Karpas-422 (cell line): ENCODE measurements at places on chromosomes 4 and X.

GRCh38 chrX:64204701-64205440, 637 bp downstream of the AMER1 start:
- DNase-seq, result peak; percentile 50

DNA sequence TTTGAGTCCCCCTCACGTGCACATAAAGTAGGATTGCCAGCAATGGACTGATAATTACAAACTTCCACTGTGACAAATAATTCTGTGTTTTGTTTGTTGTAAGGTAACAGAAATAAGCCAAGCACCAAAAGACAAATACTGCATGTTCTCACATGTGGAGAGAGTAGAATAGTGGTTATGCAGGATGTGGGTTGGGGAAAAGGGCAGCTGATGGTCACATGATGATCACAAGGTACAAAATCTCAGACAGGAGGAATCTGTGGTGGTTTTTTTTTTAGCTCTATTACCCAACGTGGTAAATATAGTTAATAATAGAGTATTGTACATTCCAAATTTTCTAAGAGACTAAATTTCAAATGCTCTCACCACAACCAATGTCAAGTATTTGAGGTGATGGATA, 182.3 kb downstream of the BANK1 start:
- DNase-seq, result no peak

DNA sequence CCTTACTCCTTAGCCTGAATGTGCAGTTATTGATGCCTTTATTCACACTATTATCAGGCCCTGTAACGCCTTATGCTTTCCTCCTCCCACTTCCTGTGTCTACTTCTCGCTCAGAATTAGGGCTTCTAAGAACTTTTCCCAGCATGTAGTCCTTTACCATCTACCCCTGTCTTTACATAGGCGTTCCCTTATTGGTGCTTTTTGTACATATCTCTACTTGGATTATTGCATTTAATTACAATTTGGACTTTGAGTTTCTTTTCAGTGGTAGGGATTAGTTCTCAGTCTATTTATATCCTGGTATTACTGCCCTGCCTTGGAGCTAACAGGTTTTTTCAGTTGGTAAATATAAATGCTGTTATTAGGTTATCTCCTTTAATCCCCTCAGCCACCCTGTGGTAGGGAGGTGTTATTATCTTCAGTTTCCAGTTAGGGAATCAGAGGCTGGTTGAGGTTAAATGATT, 84.0 kb downstream of the RBPJ start:
- DNase-seq, result no peak

GRCh38 chr4:175277816-175278215, 359.7 kb downstream of the ADAM29 start:
- no peak for DNase-seq

DNA sequence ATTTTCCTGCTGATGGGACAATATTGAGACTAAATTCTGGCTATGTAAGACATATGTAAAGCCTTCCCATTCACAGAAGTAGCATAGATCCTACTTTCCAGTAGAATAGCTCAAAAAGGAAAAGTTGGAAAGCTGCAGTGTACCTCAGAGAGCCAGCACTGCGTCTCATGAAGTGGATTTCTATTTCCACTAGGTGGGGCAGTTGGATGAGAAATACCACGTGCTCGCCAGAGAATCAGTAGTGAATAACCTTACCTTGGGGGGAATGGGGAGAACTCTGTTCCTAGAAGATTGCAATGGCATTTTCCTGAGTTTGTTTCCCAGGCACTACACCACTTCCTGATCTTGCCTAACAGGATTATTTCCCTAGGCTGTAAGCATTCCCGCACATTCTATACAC, 907.1 kb downstream of the FSTL5 start:
- DNase-seq, result peak; percentile 71

DNA sequence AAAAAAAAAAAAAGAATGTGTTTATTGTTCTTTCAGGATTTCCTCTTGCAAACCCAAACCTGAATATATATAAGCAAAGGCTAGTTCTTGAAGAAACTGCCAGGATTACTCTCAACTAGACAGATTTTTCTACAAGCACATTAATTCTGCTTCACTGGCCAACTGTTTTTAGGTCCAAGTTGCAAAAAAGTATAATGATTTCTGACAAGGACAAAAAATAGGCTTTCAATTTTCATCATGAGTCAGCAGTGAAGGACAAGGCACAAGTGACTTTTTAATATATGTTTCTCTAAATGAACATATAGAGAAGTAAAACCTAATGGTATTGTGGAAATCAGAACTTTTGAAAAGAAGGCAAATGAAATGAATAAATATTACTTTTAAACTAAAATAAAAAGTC, 73.7 kb downstream of the ELOVL6 start:
- DNase-seq, result no peak

DNA sequence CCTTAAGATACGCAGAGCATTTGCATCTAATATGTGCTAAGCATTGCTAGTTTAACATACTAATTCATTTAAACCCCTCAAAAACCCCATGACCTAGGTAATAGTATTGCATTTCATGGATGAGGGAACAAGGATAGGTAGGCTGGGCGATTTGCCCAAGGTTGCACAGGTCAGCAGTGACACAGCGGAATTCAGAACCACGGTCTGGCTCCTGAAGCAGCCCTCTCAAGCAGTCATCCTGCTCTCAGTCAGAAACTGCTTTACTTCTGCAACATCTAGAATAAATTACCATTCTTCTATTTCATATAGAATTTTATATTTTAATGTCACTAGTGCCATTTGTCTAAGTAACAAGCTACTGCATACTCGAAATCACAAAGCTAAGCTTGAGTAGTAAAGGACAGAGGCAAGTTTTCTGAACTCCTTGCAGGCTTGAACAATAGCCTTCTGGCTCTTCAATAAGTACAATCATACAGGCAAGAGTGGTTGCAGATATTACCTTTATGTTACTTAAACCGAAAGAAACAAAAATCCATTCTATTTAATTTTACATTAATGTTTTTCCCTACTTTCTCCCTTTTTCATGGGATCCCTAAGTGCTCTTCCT, 555 bp upstream of the SPP1 start:
- DNase-seq, result no peak

- no peak for DNase-seq
These were observed 230.2 kb downstream of the CLCN4 start for GRCh38 chrX:10387011-10387410.

DNA sequence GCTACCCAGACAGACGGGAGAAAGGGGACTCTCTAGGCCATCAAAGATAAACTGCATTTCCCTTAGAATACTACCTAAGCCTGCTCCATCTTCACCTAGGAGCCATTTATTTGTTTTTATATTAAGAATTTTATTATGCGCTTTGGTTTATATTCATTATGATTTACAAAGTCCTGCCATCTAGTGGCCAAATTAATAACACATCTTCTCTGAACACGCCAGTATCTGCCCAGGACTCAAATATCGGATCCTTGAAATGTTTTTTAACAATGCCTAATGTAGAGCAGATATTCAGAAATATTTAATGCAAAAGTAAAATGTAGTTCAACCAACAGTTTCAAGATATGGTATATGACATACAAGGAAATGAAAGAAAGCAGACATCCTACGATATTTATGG, 20.8 kb upstream of the PRPS2 start:
- DNase-seq, result peak; percentile 70

DNA sequence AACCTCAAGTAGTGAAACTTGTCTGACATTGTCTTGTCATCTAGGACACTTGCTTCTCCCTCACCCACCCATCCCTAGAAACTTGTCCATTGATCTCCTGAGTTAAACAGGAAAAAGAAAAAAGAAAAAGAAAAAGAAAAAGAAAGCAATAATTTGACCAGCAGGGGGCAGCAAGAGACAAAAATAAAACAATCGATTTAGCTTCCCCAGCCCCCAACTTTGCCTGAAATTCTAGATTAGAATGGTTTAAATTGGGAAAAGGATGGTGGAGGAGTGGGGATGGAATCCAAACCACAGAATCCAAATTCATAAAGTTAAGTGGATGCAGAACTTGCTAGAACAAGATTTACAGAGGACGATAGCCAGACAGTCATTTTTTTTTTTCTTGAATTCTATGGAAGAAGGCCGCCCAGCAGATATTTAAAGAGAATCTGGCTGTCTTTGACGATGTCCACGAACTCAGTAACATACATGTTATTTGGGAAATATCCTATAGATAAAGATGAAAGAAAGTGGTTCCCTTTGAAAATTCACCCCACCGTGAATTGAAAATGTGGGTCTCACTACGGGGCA, 282.9 kb downstream of the USP46 start:
- DNase-seq, result peak; percentile 82

GRCh38 chr4:38904090-38904666, 36.6 kb downstream of the FAM114A1 start:
- no peak for DNase-seq

GRCh38 chrX:47623540-47624027, 3.9 kb upstream of the SYN1 start:
- no peak for DNase-seq

DNA sequence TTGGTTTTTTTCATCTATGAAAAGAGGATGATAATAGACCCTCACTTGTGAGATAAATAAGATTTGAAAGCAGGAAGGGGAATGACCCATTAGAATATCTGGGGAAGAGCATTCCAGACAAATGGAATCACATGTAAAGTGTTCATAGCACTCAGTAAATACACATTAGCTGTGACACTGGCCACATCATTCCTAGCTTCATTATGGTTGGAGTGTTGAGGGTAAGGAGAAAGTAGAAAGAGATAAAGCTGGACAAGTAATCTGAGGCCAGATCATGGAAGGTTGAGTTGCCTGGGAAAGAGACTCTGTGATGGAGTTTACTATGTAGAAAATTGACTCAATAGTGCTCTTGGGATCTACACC, 6.9 kb upstream of the PGRMC1 start:
- no peak for DNase-seq

DNA sequence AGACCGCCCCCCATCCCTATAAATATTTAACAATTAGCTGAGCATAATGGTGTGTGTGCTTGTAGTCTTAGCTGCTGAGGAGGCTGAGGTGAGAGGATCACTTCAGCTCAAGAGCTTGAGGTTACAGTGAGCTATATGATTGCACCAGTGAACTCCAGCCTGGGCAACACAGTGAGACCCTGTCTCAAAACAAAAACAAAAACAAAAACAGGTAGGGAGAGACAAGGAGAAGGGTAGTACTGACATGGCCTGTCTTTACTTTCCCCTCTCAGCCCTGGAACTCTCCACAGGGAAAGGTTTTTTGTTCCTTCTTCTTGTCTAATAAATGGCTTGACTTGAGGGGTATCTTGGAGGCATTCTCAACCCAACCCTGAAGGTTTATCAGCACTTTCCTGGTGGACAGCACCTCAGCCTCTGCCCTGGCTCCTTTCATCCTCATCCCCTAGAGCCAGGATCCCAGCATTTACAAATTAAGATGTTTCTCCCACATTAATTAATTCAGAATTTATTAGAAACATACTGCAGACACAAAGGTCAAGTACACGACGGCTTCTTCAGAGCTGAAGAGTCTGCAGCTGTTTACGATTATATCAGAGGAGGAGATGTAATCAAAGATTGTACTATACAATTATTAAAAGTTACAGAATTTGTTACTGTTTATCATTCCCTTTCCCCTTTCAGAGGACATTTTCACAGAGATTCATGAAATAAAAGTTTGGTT, 131.8 kb downstream of the AFF1 start:
- no peak for DNase-seq
